ENCODE measurements at places on chromosomes 11 and 22. TPM values are rescaled to one million over a fixed set of nuclear protein-coding genes. Genes with fewer than 3 reads are reported as not detected.

The TANGO2 gene
- 36.0 TPM for polyA plus RNA-seq

The NNMT gene
- not detected for polyA plus RNA-seq

The RAB39A gene
- 0.31 TPM for polyA plus RNA-seq

- no peak for DNase-seq
These were observed 208.6 kb upstream of the NARS2 start for GRCh38 chr11:78783301-78783700.

DNA sequence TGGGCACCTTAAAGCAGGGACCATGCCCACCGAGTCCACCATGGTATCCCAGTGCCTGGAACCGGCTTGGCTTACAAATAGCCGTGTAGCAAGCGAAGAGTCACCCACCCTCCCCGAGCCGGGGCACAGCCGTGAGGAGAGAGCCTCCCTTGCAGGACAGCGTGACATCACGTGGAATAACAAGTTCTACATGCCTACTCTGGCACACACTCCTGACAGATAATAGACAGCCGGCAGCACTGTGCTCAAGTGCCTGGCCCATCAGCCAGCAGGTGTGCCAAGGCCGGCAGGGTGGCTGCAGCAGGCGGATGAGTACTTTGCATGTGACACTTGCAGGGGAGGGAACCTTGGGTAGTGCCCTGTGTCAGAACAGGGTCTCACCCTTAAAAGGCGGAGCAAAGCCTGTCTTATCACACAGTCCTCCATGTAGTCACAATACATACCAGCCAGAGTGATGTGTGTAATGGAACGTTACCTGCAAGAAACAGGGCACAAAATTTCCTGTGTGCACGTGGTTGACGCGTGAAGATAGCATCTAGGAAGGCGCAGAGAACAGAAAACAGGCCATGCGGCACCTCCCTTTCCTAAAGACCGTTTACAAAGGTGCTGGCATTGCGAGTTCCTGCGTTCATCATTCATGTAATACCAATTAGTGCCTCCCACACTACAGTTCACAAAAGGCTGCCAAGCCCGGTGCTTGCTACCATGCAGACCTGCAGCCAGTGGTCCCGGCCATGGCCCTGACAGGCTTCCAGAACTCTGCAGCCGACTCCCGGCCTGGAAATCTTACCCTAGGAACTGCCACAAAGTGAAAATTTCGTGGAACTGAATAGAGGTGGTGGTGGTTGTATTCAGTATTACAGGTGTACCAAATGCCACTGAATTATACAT, 16.4 kb downstream of the TOM1 start:
- DNase-seq: no peak

DNA sequence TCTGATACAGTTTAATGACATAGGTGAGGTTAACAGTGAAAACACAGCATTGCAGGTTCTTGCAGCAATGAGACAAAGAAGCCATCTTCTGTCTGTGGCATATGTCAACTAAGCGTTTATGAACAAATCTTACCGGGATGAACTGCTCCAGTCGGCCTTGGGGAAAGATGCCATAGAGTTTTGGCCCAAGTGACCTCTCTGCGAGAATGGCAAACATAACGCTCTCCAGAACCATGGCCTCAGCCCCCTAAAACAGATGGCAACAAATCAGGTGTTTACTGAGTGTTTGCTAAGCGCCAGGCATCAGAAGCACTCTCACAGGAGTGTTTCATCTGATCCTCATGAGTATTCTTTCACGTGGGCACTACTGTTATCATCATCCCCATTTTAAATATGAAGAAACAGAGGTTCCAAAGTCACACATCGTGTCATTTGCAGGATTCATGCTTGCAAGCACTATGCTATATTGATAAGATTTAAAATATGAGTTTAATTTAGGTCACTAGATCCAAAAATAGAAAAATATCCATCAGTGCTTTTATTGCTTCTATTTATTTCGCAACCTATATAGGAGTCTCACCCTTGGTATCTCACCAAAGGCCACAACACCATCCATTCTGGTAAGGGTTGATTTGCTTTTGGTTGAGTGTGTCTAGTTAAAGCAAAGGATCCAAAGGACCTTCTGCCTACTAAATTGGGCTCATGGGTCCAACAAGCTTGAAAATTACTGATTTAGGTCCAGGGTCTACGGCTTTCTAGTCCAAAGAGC, 35.9 kb downstream of the TCIRG1 start:
- no peak for DNase-seq

DNA sequence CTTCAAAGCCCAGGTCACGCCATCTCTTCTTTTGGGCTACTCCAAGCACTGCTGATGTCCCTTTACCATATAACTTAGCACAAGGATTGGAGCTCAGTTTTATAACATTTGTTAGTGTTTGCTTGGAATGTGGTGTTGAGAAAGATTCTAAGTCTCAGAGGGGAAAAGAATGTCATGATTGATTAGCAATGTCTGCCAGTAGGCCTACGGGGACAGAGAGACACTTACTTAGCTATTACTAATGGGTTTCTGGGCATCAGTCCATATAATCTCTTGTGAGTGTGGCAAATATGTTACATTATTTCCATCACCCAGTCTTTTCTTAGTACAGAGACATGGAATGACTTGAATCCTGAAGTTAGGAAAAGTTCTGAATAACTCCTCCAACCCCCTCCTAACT, 75.4 kb upstream of the FSHB start:
- DNase-seq: no peak

DNA sequence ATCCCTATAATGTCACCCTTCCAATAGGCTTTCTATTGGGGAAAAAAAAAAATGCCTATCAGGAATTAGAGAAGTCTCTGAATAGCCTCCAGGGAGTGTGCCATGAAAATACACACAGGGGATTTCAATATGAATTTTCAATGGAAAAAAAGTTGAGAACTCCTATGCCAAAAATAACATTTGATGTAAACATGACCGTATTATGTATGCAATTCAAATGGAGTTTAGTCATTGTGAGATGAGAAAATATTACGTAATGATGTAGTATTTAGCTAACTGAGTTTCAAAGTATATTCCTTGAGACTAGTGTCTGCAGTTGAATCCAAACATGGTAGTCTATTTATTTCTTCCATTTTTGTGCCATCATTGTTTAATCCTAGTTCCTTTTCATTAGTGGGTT, 182.3 kb downstream of the BLID start:
- no peak for DNase-seq

DNA sequence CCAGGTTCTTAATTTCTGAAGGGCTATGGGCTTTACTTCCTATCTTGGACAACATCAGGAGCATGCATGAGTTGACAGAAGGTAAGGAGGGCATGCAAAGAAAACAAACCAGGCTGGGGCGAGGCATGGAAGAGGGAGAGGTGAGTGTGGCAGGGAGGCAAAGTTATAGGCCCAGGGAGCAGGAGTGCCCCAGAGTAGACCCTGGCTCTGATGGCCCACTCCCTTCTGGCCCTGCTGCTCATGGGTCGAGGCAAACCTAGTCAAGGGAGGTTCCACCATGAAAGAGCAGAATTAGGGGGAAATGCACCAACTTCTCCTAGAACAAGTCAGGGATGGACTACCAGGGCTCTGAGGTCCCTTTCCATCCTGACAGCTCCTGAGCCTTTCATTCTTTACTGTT, 10.2 kb downstream of the CHRNA10 start:
- no peak for DNase-seq

DNA sequence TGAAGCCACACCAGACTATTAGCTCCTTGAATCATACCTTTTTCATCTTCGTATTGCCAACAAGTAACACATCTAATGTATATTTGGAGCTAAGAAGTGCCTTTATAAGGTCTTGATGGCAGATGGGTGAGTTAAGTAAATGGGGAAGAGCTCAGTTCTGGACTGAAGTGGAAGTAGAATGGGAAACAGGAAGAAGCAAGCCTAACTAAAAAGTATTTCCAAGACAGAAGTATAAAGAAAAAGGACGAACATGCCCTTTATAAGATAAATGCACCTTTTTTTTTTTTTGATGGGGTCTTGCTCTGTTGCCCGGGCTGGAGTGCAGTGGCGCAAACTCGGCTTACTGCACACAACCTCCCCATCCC, 14.5 kb downstream of the CRTAM start:
- no peak for DNase-seq

GRCh38 chr11:121291896-121292494, 576 bp upstream of the SC5D start:
- DNase-seq: no peak

DNA sequence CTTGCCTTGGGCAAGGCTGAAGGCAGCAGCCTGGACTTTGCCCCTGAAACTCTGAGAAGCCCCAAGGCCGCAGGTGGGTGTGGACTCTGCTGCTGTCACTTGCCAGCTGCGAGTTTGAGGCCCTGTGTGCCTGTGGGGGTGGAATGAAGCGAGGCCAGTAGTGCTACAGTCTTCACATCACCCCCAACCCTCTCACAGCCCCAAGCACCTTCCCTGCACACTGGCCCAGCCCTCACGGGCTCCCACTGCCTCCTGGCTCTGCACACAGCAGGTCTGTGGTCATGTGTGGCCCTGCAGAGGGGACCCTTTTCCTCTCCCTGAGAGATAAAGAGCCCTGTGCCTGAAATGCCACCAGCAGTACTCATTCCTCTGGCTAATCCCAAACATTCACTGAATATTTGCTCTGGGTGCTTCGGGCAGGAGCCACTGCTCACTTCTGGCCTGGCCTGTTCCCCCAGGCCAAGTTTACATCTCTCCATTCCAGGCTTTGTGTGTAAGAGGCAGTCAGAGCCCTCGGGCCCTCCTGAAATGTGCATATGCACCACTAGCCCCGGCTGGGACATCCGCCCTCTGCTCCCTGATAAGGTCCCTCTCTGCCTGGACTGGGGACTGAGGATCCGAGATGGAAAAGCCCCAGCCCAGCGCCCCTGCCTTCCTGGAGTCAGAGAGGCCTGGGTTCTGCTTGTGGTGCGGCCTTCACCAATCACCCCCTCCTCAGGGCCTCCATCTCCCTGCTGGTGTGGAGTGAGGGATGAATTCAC, 17.7 kb downstream of the MGAT3 start:
- DNase-seq: no peak

DNA sequence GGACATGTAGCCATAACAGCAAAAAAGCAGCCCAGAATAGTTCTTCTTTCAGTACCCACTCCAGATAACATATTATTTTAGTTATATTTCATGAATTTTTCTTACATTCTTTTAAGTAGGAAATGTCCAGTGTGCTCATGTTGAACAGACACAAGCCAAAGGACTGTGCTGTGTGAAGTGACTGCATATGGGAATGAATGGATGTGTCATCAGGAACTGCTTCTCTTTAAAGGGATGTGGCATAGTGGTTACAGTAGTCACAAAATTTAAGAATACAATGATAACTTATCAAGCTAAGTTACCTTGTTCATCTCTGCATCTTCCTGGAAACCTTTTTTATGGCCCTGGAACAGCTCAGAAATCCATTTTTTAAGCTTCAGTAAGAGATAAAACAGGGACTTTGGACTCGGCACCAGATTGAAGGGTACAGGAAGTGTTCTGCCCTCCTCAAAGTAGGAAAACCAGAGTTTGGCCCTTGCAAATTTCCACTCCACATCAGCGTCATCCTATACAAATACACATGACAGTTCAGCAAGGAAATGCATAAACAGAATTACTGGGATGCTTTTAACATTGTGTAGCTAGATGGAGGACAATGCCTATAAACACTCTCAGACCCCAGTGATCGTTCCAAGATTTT, 112.8 kb downstream of the TRPC6 start:
- no peak for DNase-seq
